ENCODE measurements at places on chromosomes 1 and 21.

GRCh38 chr1:103336408-103336807, 189.1 kb upstream of the RNPC3 start:
- DNase-seq, result no peak

DNA sequence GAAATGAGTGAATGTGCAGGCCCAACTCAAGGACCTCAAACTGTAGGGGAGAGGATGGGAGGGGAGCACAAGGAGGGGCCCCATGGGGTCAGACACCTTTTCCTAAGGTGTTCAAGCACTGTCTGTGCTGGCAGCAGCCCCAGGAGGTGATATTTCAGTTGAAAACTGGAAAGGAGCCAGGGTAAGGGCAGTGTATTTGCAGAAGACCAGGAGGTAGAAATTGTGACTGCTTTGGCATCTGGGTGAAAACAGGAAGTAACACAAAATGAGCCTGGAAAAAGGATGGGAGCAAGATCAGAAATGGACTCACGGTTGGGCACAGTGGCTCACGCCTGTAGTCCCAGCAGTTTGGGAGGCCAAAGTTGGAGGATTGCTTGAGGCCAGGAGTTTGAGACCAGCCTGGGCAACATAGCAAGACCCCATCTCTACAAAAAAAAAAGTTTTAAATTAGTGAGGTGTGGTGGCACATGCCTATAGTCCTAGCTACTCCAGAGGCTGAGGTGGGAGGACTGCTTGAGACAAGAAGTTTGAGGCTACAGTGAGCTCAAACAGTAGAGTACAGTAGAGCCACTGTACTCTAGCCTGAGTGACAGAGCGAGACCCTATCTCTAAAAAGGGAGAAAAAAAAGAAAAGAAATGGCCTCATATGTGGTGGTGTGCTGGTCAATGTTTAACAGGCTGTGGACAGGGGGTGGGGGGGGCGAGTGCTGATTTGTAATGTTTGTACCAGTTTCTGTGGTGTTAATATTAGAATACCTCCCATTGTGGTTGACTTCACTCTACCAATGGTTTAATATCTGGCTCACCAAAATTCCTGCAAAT, 76.2 kb upstream of the ANGPTL1 start:
- no peak for DNase-seq

GRCh38 chr1:208218237-208219097, 25.7 kb downstream of the PLXNA2 start:
- DNase-seq, result no peak

- no peak for DNase-seq
Measured at GRCh38 chr1:214216779-214217178, 64.2 kb upstream of the SMYD2 start.

- no peak for DNase-seq
Measured at GRCh38 chr1:52660807-52661206, 27.8 kb downstream of the SHISAL2A start.

DNA sequence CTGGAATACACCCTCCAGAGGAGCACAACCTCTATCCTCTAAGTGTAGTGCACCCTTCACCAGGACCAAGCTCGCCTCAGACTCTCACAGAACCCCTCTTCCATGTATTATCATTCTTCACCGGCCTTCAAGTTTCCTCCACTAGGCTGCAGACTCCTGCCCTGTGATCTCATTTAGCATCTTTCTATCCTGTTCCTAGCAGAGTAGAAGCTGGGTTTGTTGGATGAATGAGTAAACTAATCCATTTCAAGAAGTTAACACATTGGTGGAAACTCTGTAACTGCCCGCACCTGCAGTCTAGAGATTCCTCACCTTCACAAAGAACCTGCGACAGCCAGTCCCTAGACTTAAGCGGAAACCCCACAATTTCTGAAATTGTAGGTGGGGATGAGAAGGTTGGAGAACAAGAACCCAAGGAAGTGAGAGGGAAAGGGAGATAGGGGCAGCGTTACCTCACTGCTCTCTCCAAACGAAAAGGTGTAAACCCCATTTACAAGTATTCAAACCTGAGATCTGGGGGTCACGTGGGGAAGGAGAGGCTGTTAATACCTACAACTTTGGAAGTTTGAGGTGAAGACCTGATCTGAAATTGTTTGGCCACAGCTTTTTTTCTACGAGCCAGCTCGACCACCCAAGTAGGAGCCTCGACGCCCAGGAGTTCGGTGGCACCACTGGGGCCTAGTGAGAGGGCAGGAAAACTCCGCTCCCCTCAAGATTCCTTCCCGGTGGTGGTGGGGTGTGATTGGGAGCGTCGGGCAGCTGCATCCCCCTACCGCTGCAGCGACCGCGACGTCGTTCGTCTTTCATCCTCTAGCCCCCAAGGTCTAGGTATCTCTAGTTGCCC, 1.2 kb downstream of the PTPN14 start:
- peak; percentile 36 for DNase-seq

DNA sequence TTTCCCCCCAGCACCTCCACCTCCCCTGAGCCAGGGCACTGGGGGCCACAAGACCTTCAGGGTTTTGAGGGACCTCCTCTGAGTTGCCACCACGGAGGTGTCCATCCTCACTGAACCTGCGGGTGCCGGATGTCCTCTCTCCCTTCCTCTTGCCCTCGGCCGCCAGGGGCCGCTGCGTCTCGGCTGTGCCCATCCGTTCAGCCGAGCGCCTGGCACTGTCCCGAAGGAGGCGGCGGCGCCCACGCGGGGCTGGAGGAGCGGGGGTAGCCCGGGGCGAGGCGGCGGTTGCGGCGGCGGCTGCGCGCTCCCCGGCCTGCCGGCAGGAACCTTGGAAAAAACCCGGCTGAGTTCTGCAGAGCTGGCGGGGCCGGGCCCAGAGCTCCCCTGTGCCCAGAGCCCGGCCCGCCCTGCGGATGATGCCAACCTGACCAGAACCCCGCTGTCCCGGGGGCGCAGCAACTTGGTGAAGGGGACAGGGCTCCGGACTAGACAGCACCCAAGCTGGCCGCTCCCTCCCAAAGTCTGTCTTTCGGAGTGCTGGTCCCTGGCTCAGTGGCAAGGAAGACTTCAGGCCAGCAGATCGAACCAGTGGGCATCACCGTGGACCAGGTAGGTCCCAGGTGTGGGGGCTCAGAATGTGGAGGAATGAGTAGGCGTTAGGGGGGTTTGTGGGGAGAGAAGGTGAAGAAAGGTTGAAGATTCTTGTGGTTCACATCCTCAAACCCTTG, 3.7 kb upstream of the PPM1J start:
- peak; percentile 51 for DNase-seq

DNA sequence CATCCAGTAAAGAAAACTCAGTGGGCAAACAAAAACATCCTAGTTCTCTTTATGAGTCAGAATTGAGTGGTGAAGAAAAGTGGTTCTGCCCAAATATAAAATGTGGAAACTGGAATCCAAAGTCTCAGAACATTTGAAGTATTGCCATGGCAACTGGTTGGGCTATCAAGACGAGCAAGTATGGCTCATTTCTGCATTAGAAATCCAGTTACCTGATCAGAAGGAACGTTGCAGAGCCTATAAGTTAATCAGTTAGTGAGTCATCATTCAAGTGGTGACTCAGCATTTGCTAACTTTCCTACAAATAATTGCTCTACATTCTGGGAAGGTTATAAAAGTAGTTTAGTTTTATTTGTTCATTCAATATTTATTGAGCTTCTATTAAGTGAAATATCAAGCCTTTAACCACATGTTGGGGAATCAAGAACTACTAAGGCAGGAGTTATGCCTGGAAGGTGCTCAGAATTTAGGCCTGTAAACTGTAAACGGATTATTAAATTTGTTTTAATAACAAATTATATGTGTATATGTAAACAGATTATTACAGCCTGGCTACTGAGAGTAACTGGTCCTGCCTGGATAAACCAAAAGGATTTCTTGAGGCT, 104.3 kb downstream of the PAPPA2 start:
- peak; percentile 3 for DNase-seq

GRCh38 chr1:208291923-208292711, 47.9 kb upstream of the PLXNA2 start:
- no peak for DNase-seq

- no peak for DNase-seq
Measured at GRCh38 chr1:229822026-229822425, 196.0 kb downstream of the URB2 start.

DNA sequence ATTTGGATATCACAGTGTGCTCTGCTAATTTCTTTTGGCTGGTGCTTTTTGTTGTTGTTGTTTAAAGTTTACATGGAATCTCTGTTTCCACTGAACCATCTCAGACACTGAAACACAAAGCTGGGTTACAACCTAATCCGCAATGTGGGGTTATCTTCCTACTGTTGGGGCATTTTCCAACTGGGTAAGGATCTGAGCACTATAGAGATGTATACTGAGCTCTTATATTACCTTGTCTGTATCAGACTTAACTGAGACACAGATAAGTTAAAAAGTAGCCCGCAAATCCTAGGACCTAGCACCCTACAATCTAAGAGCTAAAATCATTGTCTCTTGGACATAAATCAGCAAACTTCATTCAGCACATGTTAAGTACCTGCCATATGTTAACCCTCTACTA, 169.2 kb downstream of the LTN1 start:
- DNase-seq, result no peak

- DNase-seq, result no peak
Measured at GRCh38 chr1:74395571-74395970, 116.8 kb downstream of the LRRC53 start.

GRCh38 chr1:217989510-217989909, 295.6 kb upstream of the RRP15 start:
- DNase-seq, result no peak

- DNase-seq, result no peak
Measured at GRCh38 chr1:199629624-199630023, 397.9 kb upstream of the NR5A2 start.

DNA sequence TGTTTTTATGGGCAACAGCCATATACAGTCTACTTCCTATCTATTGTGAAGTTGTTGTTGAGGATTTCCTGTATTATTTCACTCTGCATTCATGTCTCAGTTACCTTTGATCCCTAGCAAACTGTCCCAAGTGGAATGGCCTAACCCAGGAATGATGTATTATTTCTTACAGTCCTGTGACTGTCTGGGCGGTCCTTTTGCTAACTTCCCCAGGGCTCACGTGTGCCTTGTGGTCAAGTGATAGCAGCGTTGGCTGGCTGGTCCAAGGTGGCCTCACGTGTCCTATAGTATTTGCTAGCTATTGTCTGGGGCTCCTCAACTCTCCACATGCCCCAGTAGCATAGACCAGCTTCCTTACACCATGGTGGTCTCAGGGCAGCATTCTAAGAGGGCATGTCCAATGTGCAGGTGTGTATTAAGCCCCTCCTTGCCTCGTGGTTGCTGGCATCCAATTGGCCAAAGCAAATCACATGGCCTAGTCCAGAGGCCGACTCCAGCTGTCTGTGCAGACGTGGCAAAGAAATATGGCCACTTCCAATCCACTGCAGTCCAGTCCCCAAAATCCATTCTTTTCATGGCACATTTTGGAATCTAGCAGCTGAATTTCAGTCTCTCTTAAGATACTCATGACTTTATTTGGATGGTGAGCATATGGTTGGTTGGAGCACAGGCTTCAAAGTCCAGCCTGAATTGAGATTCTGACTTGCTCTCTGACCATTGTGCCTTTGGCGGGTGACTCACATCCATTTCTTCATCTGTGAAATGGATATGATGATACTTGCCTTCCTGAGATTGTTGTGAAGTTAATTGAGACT, 94.1 kb downstream of the GALNT2 start:
- peak; percentile 44 for DNase-seq

DNA sequence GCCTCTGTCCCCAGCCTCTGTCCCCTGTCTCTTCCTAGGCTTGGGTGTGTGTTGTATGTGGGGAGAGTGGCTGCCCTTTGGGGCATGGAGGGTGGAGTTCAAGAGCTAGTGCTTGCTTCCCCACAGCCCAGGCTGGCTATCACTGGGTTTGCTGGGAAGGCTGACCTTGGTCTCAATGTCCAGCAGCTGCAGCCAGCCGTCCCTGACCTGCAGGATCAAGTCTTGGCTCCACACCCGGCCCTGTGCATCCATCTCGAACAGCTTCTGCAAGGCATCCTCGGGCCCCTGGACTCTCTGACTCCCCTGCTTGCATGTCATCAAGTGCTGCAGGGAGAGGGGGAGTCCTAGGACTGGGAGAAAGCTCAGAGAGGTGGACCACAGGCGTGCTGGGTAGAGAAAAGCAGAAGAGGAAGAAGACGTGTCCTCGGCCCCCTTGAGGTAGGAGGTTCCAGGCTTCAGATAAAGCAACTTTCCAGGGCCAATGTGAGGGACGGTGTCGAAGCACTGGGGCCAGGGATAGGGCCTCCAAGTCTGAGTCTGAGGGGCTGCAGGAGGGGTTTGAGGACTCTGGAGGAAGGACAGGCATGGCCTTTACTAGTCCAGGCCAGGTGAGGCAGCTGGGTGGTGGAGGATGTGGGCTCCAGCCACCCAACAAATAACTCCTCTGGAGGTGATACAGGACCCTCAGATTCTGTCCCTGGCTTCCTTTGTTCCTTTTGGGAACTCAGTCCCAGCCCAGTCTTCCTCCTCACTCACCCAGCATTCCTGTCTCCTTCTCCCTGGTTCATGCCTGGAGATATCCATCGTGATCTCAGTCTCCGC, 4.0 kb downstream of the EPS8L3 start:
- no peak for DNase-seq

DNA sequence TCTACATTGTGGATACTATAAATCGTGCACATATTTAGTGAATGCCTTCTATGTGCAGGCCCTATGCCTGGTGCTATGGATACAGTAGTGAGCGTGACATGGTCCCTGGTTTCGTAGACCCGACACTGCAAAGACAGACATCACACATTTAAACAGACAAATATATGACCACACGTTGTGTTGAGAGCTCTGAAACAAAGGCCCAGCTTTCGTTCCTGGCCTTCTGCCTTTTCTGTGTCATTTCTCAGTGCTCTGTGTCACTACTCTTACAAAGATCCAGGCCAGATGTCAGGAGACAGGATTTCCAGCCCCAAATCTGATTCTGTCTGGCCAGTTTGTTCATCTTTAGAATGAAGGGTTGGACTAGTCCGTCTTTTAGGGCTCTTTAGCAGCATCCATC, 19.3 kb upstream of the TRABD2B start:
- DNase-seq, result no peak

DNA sequence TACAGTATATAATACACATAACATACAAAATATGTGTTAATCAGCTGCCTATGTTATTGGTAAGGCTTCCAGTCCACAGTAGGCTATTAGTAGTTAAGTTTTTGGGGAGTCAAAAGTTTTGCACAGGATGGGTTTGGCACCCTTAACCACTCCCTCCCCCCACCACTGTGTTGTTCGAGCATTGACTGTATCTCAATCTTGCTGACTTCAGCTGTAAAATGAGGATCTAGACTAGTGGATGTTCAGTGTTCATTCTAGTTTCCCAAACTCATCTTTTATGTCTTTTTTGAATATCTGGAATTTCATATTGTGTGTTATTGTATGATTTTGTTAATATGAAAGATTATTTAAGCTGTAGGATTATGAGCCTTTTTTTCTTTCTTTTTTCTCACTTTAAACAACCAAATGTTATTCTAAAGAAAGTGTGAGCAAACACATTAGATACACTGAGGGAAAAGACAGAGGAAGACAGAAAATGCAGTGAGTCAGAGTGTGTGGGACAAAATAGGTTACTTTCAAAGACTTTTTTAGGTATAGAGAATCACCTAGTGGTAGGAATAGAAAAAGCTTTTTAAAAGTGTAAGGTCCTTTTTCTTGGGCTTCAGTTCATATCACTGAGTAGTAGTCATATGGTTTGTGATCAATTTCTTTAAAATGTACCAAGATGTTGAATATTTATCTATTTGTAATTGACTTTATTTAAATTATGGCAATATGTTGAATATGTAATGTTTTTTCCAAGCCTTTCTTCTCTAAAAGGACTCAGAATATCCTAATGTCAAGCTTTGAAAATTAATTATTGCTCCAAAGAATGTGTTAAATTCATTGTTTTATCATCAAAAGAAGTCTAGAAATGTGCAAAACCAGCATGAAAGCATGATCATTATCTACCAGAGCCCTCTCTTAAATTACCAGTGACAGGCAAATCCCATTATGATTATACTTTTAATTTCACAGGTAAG, 17.9 kb upstream of the CENPF start:
- DNase-seq, result peak; percentile 50

- DNase-seq, result peak; percentile 77
Measured at GRCh38 chr1:58652651-58653184, 47.1 kb downstream of the MYSM1 start.
